ENCODE measurements at places on chromosomes 11 and 22. TPM values are rescaled to one million over a fixed set of nuclear protein-coding genes. Genes with fewer than 3 reads are reported as not detected.

- no peak for DNase-seq
These were observed 6.4 kb upstream of the CARD16 start for GRCh38 chr11:105051559-105051958.

GRCh38 chr11:62816557-62816956, 11.3 kb upstream of the NXF1 start:
- no peak for DNase-seq

GRCh38 chr22:40410731-40411505, 40.5 kb downstream of the SGSM3 start:
- no peak for DNase-seq

GRCh38 chr11:112499881-112500204, 239.2 kb upstream of the PLET1 start:
- no peak for DNase-seq

DNA sequence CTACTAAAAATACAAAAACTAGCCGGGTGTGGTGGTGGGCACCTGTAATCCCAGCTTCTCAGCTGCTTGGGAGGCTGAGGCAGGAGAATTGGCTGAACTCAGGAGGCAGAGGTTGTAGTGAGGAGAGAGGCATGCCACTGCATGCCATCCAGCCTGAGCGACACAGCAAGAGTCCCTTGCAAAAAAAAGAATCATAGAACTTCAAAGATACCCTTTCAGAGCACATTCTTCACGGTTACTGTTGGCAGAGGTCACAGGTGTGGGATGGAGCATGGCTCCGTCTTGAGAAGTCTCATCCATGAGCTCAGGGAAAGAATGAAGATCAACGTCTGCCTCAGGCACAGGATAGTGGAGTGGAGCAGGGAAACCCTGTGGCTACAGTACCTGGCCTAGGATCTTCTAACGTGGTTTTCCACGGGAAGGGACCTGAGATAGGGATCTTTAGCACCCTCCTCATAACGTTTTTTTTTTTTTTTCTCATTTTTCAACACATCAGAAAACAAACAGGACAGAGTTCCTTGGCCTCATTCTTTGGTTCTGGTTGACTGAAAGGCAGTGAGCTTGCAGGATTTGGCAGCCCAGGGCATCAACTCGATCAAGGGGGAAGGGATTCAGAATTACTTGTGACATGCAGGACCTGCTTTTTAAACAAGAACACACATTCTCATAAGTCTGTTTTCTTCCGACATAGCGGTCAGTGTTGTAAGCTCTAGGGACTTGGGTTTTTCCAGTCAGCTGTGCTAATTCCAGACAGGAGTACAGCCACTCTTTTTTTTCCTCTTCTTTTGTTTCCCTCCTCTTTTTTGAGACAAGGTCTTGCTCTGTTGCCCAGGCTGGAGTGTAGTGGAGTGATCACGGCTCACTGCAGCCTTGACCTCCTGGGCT, 22.8 kb downstream of the F2 start:
- DNase-seq, result no peak

GRCh38 chr11:117223741-117224689, 7.9 kb downstream of the PCSK7 start:
- DNase-seq, result no peak

DNA sequence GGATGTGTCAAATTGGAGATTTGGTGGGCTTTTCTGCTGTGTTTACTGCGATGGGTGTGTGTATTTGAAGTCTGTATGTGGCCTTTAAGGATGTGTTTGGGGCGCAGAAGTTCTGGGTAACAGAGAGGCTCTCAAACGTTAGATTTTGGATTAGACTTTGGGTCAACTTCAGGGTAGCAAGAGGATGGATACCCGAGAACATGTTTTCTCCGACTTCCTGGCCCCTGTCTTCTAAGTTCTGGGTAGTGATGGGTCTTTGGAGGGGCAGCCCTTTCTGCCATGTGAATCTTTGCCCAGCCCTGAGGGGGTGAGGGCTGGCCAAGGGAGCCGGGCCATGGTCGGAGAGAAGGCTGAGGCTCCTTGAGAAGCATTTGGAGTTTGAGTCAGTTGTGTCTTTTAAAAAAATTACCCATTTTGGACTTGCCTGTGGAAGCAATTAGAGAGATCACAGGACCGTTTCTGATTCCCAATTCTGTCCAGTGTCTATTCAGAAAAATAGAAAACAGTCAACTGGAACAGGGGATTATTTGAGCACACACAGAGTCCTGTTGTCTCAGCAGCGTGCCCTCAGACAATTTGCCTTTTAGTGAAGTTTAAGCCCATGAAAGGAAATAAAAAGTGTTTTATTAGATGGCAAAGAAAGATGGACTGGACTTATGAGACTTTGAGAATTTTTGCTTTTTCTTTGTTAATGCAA, 114.4 kb downstream of the PTPRJ start:
- DNase-seq, result no peak

DNA sequence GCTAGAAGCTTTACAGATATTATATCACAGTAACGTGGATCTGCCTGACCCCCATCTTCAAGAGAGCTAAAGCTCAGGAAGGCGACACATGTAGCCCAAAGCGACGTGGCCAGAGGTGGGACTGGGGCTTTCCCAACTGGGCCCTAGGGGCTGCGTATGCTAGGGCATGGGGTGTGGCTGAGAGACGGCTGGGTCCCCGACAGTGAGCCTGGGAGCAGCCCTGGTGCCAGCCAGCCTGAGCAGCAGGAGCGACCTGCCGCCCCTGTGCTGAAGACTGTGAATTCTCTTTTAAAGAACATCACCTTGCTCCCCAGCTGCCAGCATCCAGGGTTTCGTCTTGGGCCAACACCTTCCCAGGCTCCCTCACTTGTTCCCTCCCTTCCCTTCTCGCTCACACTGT, 32.9 kb upstream of the CYP2D6 start:
- DNase-seq, result no peak

DNA sequence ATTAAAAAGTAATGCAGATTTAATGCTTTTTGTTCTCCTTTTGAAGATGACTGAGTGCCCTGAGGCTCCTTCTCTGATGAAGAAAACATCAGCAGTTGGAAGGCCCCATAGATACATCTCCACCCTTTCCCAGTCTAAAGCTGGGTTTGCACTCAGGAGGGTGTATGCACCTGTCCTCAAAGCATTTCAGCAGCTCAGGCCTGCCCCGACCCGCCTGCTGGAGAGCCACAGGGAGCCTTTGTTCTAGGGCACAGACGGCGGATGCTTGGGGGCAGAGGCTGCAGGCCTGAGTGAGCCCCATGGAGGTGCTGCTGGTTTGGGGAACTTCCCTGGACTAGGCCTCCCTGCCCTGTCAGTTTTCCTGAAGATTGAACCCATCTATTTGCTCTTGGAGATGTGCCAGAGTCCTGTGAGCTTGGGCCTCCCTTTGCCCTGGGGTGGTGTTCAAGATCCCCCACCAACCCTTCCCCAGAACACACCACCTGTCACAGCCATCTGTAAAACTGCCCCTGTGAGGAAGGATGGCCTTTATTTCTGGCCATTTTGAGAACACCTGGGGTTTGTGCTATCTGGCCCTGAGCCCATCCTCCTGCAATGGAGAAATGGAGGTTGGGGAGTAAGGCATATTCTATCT, 160.0 kb downstream of the NAV2 start:
- no peak for DNase-seq

GRCh38 chr11:15493921-15494620, 379.3 kb downstream of the INSC start:
- DNase-seq, result no peak

DNA sequence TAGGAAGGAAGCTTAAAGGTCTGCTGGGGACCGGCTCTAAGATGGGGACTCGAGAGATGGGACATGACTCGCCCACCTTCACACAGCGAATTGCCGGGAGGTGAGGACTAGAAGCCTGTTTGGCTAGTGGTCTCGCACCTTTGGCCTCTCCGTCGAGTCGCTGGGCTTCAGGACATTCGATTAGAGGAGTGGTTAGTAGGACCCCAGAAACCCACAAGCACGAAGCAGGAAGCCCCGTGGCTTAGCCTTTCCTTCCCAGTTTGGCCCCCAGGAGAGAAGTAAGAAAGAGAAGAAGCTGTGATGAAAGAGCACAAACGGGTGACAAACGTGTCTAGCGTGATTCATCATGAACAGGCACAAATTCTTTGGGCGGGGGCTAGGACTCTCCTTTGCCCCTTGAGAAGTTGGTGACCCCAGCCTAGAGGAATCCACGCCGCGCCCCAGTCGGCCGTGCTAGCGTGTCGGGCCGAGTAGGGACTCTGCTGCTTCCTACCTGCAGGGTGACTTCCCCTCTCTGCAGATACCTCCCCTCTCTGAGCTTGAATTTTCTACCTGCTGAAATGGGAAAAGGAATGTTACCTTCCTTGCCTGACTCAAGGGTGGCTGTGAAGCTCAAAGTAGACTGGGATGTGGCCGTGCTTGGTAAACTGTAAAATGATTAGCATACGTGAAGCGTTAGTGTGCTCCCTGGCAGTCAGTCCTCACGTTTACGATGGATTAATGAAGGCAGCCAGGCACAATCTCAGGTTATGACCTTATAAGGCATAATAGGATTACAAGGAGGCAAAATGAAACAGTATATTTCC, 1.1 kb upstream of the ADM start:
- no peak for DNase-seq

DNA sequence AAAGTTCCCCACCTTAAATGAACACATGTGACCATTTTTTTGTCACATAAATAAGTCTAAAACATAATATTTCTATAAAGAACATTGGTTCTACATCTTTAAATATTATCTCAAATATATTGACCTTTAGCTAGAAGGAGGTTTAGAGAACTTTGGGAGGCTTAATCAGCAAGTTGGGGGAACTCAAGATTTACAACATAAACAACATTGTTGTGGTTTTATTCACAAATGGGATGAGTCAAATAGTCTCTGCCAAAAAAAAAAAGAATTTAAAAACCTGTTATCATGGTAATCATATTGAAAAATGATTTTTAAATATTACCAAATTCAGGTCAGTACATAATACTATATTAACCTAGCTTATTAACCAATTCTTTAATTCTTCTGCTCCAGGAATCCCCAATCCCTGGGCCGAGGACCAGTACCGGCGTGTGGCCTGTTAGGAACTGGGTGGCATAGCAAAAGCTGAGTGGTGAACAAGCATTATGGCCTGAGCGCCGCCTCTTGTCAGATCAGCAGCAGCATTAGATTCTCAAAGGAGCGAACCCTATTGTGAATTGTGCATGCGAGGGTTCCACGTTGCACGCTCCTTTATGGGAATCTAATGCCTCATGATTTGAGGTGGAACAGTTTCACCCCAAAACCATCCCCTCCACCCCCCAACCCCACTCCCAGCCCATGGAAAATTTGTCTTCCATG, 98.2 kb downstream of the RDX start:
- DNase-seq, result no peak

DNA sequence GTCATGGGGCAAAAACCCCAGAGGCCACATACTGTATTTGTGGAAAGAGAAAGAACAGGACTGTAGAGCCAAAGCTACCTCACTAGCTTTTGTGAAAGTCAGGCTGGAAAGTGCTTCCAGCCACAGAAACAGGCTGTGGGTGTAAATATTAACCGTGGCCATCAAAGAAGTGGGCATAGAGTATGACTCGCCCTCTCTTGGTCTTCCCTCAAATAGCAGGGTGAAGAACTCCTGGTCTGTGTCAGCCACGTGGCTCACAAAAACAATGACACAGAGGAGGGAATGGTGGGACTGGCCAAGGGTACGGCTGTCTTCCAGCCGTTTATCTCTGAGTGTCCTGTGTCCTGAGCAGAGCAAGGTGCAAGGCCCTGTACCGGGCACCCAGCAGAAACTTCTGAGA, 37.6 kb upstream of the UBASH3B start:
- no peak for DNase-seq

- DNase-seq, result no peak
These were observed 2.0 kb downstream of the PDGFD start for GRCh38 chr11:104161751-104162450.

- no peak for DNase-seq
These were observed 63.6 kb downstream of the CD82 start for GRCh38 chr11:44628730-44629700.

- no peak for DNase-seq
These were observed 735.2 kb downstream of the TBC1D22A start for GRCh38 chr22:47497666-47498065.

GRCh38 chr11:79544361-79544760, 103.5 kb upstream of the TENM4 start:
- DNase-seq, result no peak

DNA sequence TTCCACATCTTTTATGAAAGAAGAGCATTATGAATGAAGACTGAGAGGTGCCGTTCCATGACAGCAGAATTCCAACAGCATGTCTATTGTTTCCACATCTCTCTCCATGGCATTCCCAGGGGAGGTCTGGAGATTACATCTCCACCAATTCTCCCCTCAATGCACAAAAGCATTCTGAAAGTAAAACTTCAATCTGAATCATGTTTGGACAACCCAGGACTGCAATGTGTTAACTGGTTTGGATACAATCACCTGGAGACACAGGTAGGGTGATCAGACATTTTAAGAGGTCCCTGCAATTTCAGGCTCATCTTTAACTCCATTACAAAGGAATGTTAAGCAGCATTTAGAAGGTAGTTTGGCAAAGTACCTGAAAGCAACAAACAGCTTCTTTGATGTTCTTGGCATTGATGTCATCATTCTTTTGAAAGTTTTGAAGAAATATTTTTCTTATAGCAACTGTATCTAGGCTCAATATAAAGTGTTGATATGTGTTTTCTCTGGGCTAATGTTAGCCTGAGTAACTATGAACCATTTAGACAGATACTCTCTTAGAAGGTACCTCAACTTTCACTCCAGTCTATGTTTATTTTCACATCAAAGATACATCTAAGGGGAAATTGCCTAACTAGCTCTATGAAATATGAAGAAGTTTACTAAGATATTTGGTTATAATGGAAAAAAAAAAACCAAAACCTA, 181.4 kb upstream of the MTMR2 start:
- no peak for DNase-seq

DNA sequence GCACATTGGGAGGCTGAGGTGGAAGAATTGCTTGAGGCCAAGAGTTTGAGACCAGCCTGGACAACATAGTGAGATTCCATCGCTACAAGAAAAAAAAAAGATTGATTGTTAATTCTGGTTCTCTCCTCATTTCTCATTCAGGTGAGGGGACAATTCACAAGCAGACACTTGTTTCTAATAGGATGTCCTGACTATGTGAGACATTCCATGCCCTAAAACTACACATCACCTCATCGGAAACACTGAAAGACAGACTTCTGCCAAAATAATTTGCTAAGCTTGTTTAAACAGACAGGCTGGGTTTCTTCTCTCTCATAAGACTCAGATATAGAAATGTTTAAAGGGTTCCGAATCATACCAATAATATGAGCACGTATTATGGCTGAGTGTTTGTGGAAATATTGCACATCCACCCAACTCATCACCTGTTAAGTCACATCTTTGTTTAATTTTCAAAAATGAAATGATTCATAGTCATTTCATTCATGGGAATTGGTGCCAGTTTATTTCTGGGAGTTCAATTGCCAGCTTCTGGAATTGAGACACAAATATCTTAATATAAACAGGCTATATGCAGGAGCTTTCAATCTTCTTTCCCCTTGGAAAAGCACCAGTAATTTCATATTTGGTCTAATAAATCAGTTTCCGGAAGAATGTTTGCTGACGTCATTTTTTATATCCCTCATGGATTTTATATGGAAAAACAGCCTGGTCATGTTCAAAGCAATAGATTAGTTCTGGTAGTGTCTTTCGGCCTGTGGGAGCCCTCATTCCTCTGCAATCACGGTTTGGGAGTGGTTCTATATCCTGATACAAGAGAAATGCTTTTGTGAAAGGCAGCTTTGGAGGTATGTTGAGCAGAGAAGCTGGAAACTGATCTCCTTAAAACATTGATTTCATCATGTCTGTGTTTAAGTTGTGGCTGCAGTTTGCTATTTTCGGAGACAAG, 87.0 kb downstream of the BDNF start:
- no peak for DNase-seq

Gene GDPD5
- 12.1 TPM for polyA plus RNA-seq

Gene TREH
- polyA plus RNA-seq, result 3.0 TPM

Gene APOL4
- 5.2 TPM for polyA plus RNA-seq

Gene OR51B5
- 0.32 TPM for polyA plus RNA-seq

Gene DDIAS
- polyA plus RNA-seq, result 7.1 TPM

Gene TOMT
- polyA plus RNA-seq, result not detected

Gene CYTH4
- 4.5 TPM for polyA plus RNA-seq
